ENCODE measurements at places on chromosomes 12 and 14. TPM values are rescaled to one million over a fixed set of nuclear protein-coding genes. Genes with fewer than 3 reads are reported as not detected.

GRCh38 chr12:124881123-124881522 is 17.5 kb upstream of the SCARB1 start:
- no peak for DNase-seq

Gene LRRC10
- total RNA-seq, result not detected

- DNase-seq, result no peak
Observed at GRCh38 chr14:105283899-105284298, 16.9 kb downstream of the BRF1 start.

DNA sequence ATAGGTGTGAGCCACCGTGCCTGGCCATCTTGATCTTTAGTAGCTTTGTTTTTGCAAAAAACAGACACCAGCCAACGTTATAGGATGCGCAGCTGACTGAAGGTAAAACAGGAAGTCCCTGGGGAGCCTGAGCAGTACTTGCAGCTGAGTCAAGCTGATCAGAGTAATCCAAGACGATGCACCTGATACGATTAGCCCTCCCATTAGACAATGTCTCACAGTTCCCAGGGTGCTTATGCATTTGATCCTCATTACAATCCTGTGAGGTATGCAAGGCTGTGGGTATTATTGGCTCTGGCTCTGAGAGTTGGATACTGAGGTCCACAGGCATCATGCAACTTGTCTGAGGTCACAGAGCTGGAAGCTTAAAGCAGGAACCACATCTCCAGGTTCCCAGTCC is 8.1 kb downstream of the KRT18 start:
- DNase-seq, result no peak

Gene PIP4K2C
- 38.4 TPM for total RNA-seq

- DNase-seq, result peak; percentile 13
Observed at GRCh38 chr14:59215322-59215721, 26.9 kb downstream of the DAAM1 start.

Gene EMC9
- total RNA-seq, result 22.9 TPM

- DNase-seq, result no peak
Observed at GRCh38 chr14:56133547-56133946, 15.3 kb downstream of the PELI2 start.

- no peak for DNase-seq
Observed at GRCh38 chr14:21505012-21505553, 6.1 kb downstream of the METTL3 start.

DNA sequence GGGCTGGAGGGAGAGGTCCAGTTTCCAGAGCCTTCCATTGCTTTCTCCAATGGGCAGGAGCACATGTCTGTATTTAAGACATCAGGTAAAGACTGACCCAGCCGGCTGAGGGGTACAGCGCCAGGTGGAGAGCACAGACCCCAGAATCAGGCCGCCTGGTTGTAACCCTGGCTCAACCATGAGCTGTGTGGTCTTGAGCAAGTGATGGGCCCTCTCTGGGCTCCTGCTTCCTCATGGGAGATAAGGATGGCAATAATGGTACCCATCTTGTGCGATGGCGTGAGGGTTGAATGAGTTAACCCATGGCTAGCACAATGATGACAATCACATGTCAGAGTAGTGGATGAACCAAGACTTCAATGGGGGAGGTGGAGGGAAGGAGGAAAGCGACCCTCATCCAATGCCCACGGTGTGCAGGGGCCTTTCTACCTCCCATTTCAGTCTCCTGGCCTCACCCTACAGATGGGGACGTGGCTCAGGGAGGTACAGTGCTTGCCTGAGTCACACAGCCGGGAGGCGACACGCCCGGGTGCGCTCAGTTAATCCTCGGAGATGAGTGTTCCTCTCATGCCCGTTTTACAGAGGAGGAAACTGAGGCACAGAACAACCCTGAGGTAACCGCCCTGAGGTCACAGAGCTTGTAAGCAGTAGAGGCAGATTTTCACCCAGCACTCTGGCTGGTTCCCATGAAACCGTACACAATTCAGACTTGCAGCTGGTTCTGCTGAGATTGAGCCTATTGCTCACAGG is 163.9 kb downstream of the RBM19 start:
- DNase-seq, result no peak

- DNase-seq, result no peak
Observed at GRCh38 chr14:91723501-91723900, 8.4 kb downstream of the CATSPERB start.

GRCh38 chr12:54716261-54716660 is 68.1 kb upstream of the DCD start:
- DNase-seq, result no peak

DNA sequence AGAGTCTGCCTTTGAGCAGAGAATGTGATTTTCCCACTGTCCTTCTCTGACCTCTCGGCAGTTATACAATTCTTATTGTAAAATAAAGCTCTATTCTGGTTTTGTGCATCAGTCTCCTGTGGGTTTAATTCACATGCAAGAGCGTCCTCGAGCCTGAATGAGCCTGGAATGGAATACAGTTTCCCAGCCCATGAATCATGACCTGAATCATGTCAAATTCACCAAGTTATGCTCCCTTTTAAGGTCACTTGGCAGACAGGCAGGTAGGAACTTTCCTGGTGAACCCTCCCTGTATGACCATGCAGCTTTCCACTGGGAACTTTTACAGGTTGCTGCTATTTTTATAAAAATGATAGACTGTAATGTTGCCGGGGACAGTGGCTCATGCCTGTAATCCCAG is 41.7 kb downstream of the BICD1 start:
- DNase-seq, result no peak

GRCh38 chr14:104770072-104770579 is 17.2 kb downstream of the SIVA1 start:
- no peak for DNase-seq

- no peak for DNase-seq
Observed at GRCh38 chr14:34722723-34723545, 8.5 kb upstream of the CFL2 start.

Gene GPD1
- 2.1 TPM for total RNA-seq

DNA sequence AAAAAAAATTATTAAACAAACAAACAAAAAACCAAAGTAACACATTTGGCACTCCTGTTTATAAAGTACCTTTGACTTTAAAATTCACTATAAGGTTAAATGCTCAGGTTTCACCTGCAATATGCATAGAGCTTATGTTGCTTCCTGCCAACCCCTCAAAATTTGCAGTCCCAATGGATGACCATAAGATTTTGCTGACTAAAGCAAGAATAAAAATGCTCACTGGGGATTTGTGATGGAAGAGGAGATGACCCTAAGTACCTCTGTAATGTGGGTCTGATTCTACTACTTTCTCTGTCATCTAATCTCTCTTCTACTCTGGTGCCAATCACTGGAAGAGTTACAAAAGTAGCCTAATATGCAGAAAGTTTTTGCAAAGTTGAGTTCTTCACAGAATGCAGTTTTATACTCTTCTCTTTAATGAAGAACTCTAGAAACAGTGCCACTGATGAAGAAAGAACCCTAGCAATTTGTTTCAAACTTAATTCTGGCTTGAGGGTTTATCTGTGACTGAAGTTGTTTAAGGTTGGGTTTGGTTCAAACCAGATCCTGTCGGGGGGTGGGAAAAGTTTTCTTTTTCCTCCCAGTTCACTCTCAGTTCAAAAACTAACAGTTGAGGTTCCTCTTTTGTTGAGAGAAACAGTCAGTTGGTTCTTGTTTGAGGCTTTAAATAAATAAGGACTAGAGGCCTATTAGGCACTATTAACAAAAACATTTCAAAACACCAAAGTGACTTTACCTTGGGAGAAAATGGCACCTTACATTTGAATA is 10.9 kb downstream of the WASHC3 start:
- no peak for DNase-seq

GRCh38 chr12:29176941-29177340 is 27.9 kb downstream of the FAR2 start:
- DNase-seq, result no peak

- DNase-seq, result no peak
Observed at GRCh38 chr12:109998241-109998903, 858 bp upstream of the ANKRD13A start.

GRCh38 chr12:57141249-57141648 is 6.2 kb downstream of the LRP1-AS start:
- DNase-seq, result no peak

- DNase-seq, result no peak
Observed at GRCh38 chr12:124595444-124595843, 28.0 kb upstream of the NCOR2 start.

GRCh38 chr12:29273178-29273843 is 107.7 kb downstream of the ERGIC2 start:
- DNase-seq, result no peak

Gene MIPOL1
- 25.6 TPM for total RNA-seq

Gene GZMH
- not detected for total RNA-seq

DNA sequence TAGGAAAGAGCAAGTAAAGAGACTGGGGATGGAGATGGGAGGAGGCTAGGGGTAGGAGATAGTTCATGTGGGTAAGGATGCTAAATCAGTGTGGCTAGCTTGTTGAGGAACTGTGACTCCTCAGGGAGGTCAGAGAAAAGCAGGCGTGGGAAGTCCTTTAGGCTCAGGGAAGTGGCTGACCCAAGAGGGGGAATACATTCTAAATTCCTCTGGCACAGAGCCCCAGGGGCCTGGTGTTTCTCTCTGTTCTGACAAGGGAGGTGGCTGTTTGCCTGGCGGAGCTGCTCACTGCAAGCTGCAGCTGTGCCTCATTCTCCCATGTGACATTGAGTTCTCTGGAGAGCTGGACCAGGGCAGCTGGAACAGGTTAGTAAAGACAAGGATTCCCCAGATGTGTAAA is 152.2 kb upstream of the SLC38A2 start:
- no peak for DNase-seq

DNA sequence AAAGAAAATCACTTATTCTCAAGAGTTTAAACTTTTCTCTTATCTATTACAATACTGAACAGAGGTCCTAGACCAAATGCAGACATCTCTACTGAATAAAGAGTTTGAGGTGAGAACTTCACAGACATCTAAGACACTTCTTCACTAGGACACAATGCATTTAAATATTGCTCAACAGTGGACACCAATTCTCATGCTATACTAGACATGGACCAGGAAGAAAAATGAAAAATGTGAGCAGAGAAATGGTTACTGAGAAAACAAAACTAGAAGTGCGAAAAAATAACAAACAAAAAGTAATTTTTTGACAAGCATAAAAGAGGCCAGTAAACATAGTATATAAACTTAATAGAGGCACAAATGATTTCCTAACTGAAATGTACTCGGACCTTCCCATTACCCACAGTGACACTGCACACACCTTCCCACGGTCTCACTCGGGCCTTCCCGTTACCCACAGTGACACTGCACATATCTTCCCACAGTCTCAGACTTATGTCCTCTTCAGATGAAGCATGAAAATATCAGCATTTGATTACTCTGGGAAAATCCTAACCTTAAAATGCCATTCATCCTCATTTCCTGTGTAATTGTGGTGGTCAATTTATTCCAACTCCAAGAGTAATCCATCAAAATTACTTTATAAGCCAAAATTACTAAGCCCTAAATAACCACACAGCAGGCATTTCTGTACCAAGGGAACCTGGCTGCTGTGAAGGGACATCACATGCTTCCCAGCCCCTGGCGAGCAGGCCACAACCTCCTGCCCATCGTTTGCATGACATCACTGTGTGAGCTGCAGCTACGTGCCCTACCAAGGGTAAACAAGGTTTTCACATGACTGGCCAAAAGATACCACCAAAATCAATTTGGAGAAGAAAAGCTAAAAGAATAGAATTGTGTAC is 6.4 kb downstream of the SLC15A4 start:
- DNase-seq, result no peak

GRCh38 chr12:2372178-2372577 is 319.4 kb downstream of the CACNA1C start:
- DNase-seq, result no peak

GRCh38 chr12:78580296-78580695 is 284.3 kb upstream of the SYT1 start:
- DNase-seq, result no peak

GRCh38 chr12:64724201-64724745 is 34.9 kb downstream of the GNS start:
- DNase-seq, result no peak

GRCh38 chr14:58637040-58637390 is 747 bp upstream of the DACT1 start:
- no peak for DNase-seq

Gene NFE2
- total RNA-seq, result 17.2 TPM

Gene FBXW8
- total RNA-seq, result 33.8 TPM

Gene GYS2
- not detected for total RNA-seq

DNA sequence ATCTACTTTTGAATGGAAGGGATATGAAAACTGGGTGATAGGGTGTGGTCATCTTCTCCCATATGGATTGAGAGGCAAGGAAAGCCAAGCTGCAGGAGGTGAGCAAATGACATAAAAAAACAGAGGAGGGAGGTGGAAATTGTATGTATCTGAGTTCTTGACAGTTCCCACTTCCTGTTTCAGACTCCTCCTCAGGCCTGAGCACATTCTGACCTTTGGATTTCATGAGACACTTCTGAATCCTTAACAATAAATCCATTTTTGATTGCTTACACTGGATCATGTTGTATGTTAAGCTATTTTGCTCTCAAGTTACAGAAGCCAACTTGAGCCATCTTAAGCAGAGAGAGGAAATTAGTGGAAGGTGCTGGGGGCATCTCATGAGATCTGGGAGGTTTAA is 11.6 kb upstream of the SRSF5 start:
- DNase-seq, result no peak

DNA sequence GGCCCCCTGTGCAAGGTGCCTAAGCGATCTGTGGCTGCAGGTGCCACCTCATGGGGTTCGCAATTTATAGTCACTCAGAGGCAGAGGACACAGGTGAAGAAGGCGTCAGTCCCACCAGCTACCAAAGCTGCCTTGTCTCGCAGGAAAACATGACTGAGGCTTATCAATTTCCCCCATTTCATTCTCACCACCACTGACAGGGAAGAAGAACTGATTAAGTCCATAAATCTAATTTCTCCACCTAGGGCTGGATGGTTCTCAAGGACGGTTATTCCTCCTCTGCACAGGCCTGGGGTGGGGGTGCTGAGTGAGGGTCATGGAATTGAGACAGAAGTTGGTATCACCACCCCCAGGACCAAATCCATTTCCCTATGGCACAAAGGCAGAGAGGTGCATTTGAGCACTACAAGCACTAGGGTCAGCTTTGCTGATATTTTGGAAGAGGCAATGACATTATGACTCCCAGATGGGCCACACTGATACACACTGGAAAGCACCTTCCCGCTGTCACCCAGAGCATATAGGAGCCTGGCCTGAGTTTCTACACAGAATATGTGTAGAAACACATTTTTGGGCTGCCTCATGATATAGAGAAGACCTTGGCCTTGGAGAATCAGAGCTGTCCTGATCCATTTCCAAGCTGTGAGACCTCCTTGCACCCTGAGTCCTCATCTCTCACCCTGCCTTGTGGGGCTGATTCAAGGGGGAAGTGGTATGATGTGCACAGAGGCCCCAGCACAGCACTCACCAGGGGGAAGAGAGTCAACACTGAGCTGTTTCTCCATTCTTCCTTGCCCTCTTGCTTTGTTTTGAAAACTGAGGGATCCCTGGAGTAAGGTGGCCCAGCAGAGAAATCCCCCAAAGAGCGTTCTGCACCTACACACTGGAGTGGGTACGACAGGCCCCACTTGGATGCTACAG is 59.4 kb downstream of the PITPNM2 start:
- DNase-seq, result no peak

- DNase-seq, result no peak
Observed at GRCh38 chr14:69749956-69750355, 17.0 kb upstream of the SRSF5 start.

Gene CABP1
- 0.49 TPM for total RNA-seq

Gene ALX1
- total RNA-seq, result 3.2 TPM

- no peak for DNase-seq
Observed at GRCh38 chr12:93536766-93537488, 35.5 kb upstream of the SOCS2 start.

Gene PKP2
- 103 TPM for total RNA-seq

Gene GZMB
- not detected for total RNA-seq

GRCh38 chr12:42588524-42589464 is 752 bp downstream of the PRICKLE1 start:
- DNase-seq, result peak; percentile 60

Measured in progenitor cell of endocrine pancreas (in vitro differentiated cells).